ENCODE measurements at places on chromosomes 1 and 21. TPM values are rescaled to one million over a fixed set of nuclear protein-coding genes. Genes with fewer than 3 reads are reported as not detected.

DNA sequence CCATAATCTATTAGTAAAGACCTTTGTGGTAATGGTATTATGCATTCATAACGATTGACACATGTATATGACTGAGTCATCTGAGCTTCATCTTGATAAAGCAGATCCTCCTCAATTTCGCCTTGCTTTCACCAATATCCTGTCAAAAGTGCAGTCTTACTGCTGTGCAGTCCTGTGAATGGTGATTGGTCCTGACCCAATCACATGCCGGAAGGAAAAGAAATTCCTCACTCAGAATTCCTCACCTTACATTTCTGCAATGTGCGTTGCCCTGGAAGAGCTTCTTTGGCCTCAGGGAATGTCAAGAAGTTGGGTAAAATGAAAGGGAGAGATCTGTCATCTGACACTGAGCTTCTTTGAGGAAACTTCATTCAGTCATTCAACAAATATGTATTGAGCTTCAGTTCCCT, 121.0 kb upstream of the TSPAN2 start:
- ATAC-seq, result no peak

DNA sequence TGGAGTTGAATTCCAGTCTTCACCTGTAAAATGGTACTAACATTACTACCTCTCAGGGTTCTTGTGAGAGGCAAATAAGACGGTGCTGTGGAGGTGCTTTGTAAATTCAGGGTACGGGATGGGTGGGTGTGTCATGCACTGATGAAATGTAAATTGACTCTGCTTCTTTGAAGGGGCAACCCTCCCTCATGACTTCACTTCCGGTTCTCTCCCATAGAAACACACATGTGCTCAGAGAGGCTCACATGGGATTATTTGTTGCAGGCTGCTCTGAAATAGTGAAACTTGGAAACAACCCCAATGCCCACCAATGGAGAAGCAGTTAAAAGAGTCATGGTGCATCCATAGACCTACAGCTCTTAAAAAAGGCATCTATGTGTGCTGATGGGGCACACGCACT, 44.9 kb upstream of the SCMH1 start:
- ATAC-seq, result no peak

GRCh38 chr1:211641942-211642341, 33.5 kb downstream of the NEK2 start:
- no peak for ATAC-seq

- ATAC-seq, result no peak
These were observed 18.0 kb upstream of the LRRC3 start for GRCh38 chr21:44437371-44437695.

DNA sequence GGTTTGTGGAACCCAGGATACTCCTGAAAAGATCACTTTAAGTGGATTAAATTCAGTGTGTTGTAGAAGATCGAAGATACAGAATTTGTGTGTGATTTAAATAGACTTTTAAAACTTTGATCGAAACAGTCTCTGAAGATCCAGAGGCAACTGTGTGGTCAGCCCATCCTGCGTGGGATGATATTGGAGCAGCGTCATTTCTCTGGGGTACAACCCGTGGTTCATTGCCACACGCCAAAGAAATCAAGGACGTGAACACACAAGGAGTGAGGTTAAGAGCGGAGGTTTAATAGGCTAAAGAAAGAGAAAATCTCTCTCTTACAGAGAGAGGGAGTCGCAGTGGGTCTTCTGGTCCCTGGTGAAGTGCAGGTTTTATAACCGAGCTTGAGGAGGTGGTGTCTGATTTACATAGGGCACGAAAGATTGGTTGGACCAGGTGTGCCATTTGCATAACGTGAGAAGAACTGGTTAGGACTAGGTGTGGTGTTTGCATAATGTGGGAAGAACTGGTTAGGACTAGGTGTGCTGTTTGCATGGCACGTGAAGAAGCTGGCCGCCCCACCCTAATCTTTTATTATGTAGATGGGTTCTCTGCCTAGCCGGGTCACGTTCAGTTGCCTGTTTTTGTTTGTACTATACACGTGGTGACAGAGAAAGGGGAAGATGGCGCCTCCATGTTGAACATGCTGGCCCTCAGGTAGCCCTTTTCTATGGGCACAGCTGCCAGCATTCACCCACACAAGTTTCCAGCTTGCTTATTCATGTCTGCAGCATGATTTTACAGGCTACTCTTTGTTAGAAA, 82.3 kb downstream of the ADSS2 start:
- peak; percentile 90 for ATAC-seq

DNA sequence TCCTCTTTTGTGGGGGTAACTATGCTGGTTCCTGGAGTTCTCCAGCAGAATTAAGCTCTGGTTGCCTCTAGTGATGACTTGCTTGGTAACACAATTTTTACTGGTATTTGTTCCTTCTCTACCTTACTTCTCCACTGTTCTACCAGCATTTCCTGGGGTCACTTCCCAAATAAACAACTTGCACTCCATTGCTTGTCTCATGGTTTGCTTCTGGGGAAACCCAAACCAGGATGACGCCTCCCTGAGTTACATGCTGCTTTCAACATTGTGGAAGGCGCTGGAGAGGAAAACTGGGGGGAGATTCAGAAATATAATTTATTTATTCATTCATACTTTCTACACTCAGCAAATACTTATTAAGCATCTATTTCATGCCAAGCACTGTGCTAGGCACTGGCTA, 55.3 kb upstream of the AK4 start:
- ATAC-seq, result no peak

PWP2 gene
- 2.5 TPM for total RNA-seq

C1orf115 gene
- 2.5 TPM for total RNA-seq

IGSF21 gene
- not detected for total RNA-seq
